WERI-Rb-1 (cell line): ENCODE measurements at places on chromosomes 12 and 14.

DNA sequence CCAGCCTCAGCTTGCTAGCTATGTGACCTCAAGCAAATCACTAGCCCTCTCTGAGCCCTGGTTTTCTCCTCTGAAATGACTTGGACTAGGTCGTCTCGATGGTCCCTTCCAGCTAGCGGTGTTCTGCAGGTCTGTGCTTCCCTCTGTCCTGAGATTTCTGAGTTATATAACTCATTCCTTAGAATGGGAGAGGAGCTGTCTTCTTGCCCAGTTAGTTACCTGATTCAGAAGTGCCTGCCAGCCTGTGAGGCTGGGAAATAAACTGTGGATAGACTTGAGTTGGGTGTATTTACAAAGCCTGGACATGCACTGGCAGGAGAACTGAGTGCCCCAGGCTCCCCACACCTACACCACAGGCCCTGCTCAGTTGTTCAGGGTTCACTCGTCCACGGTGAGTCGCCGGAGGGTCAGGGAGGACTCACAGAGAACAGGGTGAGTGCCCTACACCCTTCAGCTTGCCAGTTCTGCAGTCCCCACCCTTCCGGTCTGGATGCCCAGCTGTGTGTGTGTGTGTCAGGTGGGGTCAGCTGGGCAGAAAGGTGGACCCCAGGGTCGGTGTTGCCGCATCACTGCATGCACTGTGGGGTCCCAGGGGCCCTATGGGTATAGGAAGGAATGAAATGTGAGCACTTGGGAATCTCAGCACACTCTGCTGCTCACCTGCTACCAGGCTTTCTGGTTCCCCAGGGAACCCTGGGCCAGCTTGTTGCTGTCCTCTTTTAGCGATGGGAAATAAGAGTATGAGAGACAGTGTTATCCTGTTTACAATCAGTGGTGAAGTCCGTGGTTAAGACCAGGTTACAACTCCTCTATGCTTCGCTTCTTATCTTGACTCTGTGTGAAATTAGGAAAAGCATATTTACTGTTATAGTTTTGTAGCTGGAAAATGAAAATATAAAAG is 348.2 kb downstream of the DPF3 start:
- DNase-seq: no peak

- no peak for DNase-seq
Observed at GRCh38 chr12:116693286-116694227, 44.3 kb downstream of the SPRING1 start.

GRCh38 chr12:131309700-131310099 is 356.0 kb downstream of the ADGRD1 start:
- DNase-seq: no peak

GRCh38 chr12:93879476-93880421 is 202.6 kb downstream of the CRADD start:
- no peak for DNase-seq

DNA sequence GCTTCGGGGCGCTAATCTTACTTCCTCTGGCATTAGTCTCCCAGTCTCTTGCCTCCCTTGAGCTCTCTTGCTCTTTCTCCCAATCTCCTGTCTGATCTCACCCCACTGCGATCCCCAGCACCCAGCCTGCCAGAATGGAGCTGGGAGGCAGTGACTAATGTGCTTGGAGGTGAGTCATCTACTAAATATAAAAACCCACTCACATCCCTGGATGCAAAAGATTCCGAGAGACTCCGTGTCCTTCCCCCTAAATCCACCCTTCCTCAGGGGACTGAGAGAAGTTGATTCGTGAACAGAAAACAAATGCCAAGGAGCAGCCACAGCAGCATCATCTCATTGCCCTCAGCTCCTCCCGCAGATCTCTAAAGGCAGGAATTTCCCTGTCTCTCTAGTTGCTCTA is 45.7 kb upstream of the KCNA5 start:
- no peak for DNase-seq

GRCh38 chr12:85277191-85277590 is 2.8 kb upstream of the ALX1 start:
- DNase-seq: no peak
